Stimulated activated CD8-positive, alpha-beta memory T cell treated with anti-CD3 and anti-CD28 coated beads, Interleukin-2, amount 100 ng/mL, for 1 hour (primary cell): ENCODE measurements at places on chromosomes 6 and 20.

DNA sequence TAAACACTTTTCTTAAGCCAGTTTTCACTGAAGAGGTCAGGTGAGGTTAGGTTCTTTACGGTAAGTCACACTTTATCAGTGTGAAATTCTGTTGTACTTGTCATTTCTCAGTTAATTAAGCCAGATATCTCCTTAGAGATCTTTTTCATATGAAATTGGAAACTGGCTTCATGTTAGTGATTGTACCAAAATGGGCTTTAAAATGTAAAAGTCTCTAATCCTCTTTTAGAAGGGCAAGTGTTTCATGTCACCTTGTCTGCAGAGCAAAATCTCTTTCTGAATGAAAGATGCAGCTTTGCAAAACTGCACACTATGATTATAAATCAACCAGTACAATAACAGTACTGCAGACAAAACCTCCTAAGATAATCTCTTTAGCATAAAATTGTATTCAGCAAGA lies 209.2 kb upstream of the RNF217 start:
- DNase-seq, result no peak

- DNase-seq, result no peak
These were observed 10.8 kb downstream of the SIM1 start for GRCh38 chr6:100453701-100454521.

DNA sequence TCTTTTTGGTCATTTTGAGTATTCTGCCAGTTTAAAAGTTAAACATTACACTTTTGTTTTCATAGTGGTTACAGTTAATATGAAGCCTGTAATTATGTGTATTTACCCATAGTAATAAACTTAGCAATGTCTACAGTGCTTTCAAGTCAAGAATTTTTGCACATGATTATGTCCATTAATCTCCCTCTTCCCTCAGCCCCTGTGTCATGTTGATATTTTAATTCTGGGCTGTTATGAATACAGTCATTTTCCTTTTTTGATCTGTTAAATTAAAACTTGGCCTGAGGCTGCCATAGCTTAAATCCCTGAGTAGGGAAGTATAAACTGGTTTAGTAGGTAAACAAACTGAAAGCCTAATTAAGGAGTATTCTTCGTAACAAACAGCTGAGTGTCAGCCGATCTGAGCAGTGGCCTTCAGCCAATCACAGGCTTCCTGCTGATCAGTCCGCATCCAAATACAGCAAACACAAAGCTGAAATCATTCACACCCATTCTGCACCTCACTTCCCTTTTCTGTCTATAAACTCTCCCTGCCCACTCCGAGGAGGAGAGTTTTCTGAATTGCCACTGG lies 9.5 kb upstream of the SFT2D1 start:
- no peak for DNase-seq

- DNase-seq, result no peak
These were observed 242.1 kb downstream of the CDC5L start for GRCh38 chr6:44629636-44630035.
